ENCODE measurements at places on chromosomes 12 and 14. TPM values are rescaled to one million over a fixed set of nuclear protein-coding genes. Genes with fewer than 3 reads are reported as not detected.

DNA sequence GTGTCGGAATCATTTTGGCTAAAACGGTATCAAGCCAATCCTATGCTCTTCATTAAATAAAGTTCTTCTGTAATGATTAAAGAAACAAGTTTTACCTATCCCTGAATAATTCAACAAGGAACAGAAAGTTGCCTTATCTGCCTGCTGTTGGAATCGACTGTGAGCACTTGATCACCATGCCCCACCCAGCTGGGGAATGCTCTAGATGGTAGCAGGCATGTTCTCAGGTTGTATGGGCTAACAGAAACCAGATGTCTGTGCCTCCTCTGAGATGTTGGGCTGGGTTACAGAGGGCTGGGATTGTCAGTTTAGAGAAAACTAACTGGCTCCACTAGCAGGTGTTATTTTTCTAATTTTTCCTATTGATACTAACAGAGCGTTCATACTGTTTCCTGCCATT, 28.9 kb downstream of the RTRAF start:
- DNase-seq = no peak

DNA sequence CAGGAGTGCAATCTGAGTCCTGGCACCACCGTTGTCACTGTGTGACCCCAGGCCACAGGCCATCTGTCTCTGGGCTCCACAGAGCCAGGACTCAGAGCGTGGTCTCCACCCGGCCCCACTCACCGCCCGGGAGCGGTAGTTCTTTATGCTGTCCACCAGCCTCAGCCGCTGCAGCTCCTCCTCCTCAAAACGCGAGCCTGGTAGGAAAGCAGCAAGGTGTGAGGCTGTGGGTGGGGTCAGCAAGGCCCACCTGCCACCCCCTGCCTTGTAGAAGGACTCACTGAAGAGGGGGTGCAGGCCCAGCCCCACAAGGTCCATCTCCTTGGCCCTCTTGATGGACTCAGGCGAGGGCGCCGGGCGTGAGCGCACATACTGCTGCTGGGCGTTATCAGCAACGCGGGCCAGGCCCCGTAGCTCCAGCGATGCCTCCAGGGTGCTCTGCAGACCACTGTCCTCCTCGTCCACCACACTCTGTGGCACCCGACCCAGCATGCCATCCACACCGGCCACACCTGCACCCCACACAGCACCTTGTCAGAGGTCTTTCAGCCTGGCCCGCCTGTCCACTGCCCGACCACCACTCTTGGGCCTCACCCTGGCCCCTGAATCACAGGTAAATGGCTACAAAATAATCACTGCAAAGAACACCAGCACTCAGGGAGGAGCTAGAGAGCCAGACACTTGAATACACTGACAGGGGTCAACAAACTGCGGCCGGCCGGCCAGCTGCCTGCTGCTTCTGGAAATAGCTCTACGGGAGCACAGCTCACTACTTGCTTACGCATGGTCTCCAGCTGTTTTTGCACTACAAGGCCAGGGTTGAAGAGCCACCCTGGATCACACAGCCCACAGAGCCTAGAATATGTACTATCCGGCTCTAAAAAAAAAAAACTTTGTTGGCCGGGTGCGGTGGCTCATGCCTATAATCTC, 16.3 kb downstream of the CFAP73 start:
- DNase-seq = no peak

DNA sequence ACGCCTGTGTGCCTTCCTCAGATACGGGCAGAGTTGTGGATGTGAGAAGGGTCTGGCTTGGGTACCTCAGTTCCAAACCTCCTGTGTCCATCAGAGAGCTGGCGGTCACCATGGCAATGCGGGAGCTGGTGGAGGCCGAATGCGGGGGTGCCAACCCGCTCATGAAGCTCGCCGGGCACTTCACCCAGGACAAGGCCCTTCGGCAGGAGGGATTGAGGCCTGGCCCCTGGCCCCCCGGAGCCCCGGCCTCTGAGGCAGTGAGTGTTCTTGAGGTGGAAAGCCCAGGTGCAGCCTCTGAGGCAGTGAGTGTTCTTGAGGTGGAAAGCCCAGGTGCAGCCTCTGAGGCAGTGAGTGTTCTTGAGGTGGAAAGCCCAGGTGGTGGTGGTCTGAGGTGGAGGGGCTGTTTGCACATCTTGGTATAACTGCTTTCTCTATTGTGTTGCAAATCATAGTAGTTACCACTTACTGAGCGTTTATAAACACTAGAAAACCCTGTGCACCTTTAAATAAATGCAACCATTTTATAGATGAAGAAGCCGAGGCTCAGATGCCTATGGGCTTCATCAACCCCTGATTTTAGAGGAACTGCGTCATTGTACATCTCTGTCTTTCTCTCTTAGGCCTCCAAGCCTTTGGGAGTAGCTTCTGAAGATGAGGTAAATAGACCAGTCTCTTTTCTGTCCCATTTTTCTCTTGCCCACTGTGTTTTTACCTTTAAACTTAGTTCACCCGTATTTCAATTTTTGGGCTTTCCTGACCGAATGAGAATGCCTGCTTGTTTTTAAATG, 976 bp downstream of the PEX5 start:
- DNase-seq = no peak

The RNASE7 gene
- total RNA-seq = not detected

The OVCH1 gene
- total RNA-seq = 0.21 TPM
